Foreskin keratinocyte (primary cell): ENCODE measurements at places on chromosomes 3 and 15. TPM values are rescaled to one million over a fixed set of nuclear protein-coding genes. Genes with fewer than 3 reads are reported as not detected.

DNA sequence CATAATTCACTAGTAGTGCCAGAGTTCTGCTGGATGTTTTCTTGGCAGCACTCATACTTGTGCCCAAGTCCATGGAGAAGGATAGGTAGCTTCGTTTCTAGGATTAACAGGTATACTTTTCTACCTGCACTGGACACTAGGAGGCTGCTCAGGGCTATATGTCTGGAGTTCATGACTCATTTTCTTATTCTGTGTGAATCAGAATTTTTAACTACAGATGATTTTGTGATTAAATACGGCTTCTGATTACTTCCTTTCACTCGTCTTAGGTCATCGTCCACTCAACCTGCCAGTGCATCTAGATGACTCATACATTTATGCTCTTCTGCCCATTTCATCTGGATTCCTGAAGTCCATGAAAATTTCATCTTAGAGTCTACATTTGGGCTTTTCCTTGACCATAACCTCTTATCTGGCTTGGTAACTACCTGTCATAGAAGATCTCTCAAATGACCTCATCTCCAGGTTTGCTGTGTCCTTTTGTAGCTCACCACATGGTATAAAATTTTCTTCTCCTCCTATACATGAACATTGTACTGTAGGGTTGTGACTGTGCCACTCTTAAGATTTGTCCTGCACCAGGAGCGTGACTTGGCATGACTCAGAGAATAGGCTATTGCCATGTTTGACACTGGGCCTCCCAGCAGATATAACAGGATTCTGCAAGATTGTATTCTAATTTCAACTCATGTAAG, 66.7 kb upstream of the GCSAM start:
- DNase-seq, result peak; percentile 84

GRCh38 chr3:187769771-187770170, 24.5 kb upstream of the BCL6 start:
- no peak for DNase-seq

The SIDT1 gene
- 0.03 and 0.11 TPM in 2 replicates for total RNA-seq

- no peak for DNase-seq
Observed at GRCh38 chr3:54856271-54856670, 71.6 kb downstream of the LRTM1 start.

The GRAMD2A gene
- 2.3 and 3.7 TPM in 2 replicates for total RNA-seq

The EFCC1 gene
- total RNA-seq, result not detected in 2 replicates

The ADGRG7 gene
- total RNA-seq, result not detected in 2 replicates

DNA sequence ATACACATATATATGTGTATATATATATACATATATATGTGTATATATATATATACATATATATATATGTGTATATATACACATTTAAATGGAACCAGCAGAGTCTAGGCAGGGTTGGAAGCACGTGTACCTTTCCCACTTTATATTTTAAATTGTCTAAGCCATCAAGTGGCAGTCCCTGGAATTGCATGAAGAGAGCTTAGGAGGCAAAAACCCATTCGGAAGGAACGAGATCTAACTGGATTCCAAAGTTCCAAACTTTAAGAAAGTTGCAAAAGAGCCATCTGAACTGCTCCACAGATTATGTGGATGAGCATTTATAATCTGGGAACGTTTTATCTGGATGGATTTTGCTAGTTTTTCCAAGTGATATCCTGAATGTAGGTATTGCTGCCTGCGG, 186.5 kb downstream of the FOXP1 start:
- DNase-seq, result no peak

DNA sequence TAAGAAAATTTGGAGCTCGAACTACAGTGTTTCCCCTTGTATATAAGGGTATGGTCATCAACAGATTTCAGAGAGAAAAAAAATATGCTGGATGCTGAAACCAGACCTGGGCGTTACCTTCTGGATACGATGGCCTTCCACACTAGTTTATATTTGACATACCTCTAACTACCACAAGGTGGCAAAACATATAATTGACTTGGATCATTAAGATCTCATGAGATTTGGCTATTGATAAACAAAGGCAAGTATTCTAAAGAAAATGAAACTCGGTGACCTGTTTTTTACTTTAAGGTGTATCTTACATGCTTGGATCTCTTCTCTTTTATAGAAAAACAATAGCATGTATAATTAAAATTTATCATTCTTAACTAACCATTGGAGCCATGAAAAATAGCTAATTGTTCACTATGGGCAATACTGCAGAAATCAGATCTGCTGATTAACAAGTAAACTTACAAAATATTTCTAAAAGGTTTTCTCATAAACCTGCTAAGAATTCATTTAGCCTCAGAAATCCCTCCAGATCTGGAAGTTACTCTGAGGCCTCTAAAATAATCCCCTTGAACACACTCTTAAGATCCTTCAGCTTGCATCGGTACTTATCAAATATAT, 300.6 kb upstream of the KCNH8 start:
- no peak for DNase-seq

- peak; percentile 32 for DNase-seq
Observed at GRCh38 chr3:171231361-171231760, 204.8 kb upstream of the SLC2A2 start.

DNA sequence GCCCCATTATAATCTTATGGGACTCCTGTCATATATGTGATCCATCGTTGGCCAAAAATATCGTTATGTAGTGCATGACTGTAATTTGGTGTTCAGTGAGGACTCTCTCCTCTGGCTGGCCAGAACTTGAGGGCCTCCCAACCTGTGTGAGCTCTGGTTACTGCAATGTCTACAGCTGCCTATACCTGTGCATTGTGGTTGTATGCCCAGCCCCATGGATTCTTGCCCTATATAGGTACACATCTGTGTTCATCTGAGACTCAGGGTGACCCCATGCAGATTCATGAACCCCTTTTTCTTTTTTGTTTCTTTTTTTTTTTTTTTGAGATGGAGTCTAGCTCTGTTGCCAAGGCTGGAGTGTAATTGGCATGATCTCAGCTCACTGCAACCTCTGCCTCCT, 32.6 kb upstream of the KLF13 start:
- no peak for DNase-seq

DNA sequence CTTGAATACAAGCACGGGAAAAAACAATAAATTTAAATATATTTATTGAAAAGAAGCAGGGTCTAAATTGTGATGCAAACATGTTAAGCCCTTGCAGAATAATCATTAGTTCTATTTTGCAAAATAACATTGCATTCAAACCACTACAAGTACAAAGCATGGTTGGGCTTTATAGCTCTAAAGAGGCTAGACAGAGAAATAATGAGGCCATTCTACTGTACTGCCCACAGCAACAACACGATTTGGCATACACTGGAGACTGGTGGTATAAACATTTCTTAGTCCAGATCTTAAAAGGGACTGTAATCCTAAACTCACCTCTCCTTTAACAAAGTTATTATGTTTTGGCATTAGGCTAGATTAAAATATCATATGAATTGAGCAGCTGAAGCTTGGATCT, 204.3 kb upstream of the LRIG1 start:
- no peak for DNase-seq

The ADCY5 gene
- 0.14 TPM in 1 of 2 replicates, not detected in the other for total RNA-seq

The SNX22 gene
- total RNA-seq, result 0.07 and 0.14 TPM in 2 replicates

- DNase-seq, result no peak
Observed at GRCh38 chr15:78768531-78769408, 42.5 kb downstream of the ADAMTS7 start.

- DNase-seq, result peak; percentile 92
Observed at GRCh38 chr15:92069308-92070250, 216.1 kb downstream of the SLCO3A1 start.

DNA sequence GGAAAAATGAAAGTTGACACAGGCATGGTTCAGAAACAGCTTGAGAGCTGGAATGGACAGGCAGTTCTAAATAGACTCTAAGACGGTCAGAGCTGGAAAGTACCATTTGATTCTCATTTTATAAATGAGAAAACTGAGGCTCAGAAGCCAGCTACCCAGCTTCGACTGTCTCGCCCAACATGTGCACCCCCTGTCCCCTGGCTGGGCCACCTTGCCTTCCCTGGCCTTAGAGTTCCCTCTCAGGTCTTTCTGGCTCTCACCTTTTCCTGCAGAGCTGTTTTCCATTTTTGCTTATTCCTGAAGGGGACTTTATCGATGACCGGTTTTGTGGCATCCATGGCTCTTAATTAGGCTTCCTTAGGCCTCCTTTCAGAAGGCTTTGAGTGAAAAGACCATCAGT, 17.3 kb upstream of the DOCK3 start:
- DNase-seq, result no peak

- no peak for DNase-seq
Observed at GRCh38 chr3:135806317-135806716, 159.2 kb upstream of the PPP2R3A start.

GRCh38 chr15:100931143-100931890, 12.2 kb downstream of the LRRK1 start:
- no peak for DNase-seq

DNA sequence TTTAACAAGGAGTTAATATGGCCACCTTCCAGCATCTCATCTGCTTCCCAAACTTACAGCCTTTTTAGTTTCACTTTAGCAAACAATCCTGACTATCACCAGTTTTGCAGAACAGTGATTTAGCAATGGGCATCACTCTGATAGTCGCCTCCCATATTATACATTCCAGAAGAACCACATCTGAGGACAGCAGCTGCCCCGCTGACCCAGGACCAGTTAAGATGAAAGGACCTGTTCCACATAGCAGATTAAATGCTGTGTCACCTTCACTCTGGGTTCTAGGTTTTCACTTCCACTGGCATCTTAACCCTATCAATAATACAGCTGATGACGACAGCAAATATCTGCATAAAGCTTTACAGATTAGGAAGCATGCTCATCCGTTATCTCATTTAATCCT, 99.8 kb downstream of the TRIM69 start:
- no peak for DNase-seq

DNA sequence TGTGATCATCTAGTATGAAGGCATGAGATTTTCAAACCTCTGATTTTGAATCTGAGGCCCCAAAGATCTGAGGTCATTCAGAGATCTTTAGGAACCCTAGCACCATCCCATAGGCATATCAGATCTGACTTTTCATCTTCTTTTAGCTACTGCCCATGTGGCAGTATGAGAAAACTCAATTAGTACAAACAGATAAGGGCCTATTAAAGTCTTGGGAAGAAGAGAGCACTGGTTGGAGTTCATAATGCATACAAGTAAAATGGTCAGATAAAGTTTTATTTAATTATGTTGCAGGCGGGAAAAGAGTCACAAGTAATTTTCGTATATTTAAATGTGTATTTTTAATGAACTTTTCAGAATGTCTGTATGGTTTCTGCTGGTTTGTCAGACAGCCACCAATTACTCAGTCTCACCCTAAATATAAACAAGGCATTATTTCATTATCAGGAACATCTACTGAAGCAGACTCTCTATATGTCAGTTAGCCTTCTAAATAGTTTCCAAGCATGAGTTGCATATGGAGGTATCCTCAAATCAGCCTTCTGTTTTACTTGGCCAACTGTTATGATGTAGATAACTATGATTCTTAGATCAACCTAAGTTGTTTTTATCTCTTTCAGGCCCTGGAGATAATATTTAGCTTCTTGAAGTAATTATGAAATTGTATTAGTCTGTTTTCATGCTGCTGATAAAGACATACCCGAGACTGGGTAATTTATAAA, 340.3 kb upstream of the TBC1D5 start:
- no peak for DNase-seq

DNA sequence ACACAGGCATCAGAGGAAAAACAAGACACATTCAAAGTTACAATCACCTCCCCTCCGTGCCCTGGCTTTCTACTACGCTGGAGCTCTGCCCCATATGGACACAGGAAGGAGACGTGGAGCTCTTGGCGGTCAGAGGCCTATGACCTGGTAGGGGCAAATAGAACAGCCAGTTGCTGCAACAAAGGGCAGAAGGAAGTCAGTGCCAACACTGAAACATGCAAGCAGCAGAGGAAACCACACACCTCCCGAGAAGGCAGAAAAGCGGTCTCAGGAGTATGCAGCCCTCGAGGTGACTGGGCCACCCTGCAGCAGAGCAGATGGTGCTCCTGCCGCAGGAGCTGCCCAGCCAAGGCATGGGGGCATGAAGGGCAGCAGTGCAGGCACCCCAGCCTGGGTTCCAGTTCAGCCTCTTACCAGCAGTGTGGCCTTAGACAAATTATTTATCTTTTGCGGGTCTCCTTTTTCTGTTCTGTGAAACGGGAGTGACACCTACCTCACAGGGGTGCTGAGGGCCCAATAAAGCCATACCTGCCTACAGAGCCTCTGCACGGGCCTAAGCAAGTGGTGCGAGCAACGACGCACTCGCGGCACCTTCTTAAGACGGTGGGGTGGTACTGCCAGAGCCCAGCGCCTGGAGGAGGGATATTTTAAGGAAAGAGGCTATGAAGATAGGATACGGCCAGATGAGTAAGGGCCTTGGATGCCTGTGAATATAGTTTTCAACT, 8.6 kb downstream of the ZXDC start:
- DNase-seq, result no peak

DNA sequence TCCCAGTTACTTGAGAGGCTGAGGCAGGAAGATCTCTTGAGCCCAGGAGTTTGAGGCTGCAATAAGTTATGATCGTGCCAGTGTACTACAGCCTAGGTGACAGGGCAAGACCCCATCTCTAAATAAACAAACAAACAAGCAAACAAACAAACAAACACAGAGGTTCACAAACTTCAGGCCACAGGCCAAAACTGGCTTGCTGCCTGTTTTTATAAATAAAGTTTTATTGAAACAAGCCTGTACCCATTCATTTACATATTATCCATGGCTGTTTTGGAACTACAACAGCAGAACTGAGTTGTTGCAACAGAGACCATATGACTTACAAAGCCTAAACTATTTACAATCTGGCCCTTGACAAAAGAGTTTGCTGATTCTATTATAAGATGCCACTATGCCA, 6.5 kb downstream of the DYNC1LI1 start:
- no peak for DNase-seq

- no peak for DNase-seq
Observed at GRCh38 chr15:36152936-36153335, 426.5 kb upstream of the CDIN1 start.

The DNAH12 gene
- total RNA-seq, result under 0.01 TPM in 1 of 2 replicates, not detected in the other

GRCh38 chr3:8518138-8518537, 16.5 kb downstream of the LMCD1 start:
- DNase-seq, result no peak

DNA sequence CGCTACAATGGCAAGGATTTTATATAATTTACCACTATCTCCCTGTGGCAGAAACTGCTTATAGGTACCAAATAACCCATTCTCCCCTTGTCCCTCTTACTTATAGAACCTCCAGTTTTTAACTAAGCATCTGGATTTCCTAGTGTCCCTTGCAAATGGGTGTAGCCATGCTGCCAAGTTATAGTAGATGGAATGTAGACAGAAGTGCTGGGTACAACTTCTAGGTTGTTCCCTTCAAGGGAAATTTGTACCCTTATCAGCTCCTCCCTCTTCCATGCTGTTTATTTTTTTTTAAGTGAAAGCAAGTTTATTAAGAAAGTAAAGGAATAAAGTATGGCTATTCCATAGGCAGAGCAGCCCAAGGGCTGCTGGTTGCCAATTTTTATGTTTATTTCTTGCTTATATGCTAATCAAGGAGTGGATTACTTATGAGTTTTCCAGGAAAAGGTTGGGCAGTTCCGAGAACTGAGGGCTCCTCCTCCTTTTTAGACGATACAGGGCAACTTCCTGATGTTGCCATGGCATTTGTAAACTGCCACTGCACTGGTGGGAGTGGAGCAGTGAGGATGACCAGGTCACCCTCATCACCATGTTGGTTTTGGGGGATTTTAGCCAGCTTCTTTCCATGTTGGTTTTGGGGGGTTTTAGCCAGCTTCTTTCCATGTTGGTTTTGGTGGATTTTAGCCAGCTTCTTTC, 40.1 kb upstream of the TM4SF19 start:
- no peak for DNase-seq

- DNase-seq, result no peak
Observed at GRCh38 chr15:39976291-39977274, 42.7 kb downstream of the EIF2AK4 start.
